ENCODE measurements at places on chromosomes 4 and X.

GRCh38 chrX:72045141-72045540, 86.6 kb downstream of the RTL5 start:
- DNase-seq = no peak

DNA sequence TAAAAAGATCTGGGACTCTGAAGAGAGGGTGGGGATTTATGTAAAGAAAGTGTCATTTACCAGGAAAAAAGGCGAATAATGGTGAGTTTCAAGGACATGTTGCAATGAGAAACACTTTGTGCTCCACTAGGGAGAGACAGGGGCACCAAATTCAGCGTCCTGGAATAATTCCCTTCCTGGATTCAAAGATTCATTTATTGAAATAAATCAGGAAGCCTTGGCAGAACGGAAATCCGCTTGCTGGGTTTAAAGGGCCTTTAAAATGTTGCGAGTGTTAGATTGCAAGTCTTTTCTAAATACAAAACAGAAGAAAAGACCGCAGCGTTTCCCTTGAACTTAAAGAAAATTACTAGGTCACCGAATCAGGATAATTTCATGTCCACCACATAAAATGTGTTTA, 3.8 kb upstream of the ZIC3 start:
- no peak for DNase-seq

DNA sequence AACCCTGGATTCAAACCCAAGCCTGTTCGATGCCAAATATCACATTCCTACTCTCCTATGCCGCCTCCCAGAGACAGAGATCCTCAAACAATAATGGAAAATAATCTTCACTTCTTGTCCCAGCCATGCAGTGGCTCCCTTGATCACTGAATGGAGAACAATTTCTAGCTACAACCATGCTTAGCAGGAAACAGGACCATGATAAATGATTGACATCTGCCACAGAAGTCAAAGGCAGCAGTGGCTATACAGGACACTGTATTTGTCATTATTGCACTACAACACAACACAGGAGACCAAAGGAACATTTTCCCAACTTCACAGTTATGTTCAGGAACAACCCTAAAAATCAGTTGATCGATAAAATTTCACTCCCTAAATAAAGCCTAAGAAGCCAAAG, 243.3 kb upstream of the SLC7A11 start:
- DNase-seq = no peak

- DNase-seq = no peak
Observed at GRCh38 chrX:66004928-66005829, 34.7 kb downstream of the VSIG4 start.

GRCh38 chr4:1879485-1879884, 8.3 kb downstream of the NSD2 start:
- DNase-seq = no peak

- DNase-seq = no peak
Observed at GRCh38 chrX:49710744-49711319, 15.0 kb upstream of the PAGE1 start.

- no peak for DNase-seq
Observed at GRCh38 chr4:5774416-5775036, 63.5 kb downstream of the EVC start.

GRCh38 chr4:55819634-55820033, at the start of gene EXOC1L:
Gene EXOC1L, plus strand, starts transcription at chr4:55819790. Its CDS starts 237 bp downstream, at chr4:55820027.
- DNase-seq = no peak

DNA sequence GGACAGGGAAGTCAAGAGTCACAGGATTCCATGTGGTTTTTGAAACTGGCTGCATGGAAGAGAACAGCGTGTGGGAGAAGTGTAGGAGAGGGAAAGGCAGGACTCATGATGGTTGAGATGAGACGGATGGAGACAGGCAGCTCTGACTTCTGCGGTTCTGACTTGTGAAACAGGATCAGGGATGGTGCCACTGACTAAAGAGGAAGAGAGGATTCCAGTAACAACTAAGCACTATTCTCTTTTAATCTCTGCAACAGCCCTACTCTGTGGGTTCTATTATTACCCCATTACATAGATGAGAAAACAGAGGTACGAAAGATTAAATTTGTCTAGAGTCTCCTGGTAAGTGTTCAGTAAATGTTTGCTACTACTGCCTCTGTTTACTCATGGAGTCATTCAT, 156.3 kb downstream of the CBR4 start:
- no peak for DNase-seq

GRCh38 chr4:95867919-95868318, 28.0 kb downstream of the PDHA2 start:
- peak; percentile 46 for DNase-seq

DNA sequence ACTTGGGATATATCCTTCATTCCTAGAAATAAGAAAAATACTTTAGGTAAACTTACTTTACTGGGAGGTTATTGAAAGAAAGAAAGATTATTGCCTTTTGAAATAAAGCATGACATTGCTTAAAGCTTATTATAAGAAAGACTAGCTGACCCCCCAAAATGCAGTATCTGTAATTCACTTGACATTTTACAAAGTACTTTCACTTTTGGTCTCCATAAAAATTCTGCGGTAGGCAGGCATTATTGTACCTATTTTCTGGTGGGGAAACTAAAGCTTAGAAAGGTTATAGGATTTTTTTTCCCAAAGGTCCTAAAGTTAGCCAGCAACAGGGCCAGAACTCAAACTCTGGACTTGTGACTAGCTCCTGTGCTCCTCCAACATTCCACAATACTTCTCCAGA, 29.7 kb upstream of the TXK start:
- no peak for DNase-seq

- DNase-seq = no peak
Observed at GRCh38 chr4:11287055-11287454, 141.6 kb downstream of the HS3ST1 start.

Data from amniotic epithelial cell (primary cell).